ENCODE measurements at places on chromosomes 7 and 10. TPM values are rescaled to one million over a fixed set of nuclear protein-coding genes. Genes with fewer than 3 reads are reported as not detected.

DNA sequence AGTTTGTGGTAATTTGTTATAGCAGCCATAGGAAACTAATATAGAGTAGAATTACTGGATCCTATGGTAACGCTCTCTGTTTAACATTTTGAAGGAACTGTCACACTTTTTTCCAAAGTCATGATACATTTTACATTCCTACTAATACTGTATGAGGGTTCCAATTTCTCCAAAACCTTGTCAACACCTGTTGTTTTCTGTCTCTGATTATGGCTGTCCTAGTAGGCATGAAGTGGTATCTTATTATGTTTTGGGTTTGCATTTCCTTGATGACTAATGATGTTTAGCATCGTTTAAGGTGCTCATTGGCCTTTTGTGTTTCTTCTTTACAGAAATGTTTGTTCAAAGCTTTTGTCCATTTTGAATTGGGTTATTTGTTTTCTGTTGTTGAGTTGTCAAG is 69.6 kb downstream of the VPS50 start:
- no peak for DNase-seq

GRCh38 chr7:101426303-101427011 is 63.8 kb downstream of the COL26A1 start:
- no peak for DNase-seq

- DNase-seq = no peak
Observed at GRCh38 chr10:64219271-64220025, 698.2 kb downstream of the REEP3 start.

GRCh38 chr7:4184653-4185052 is 497.4 kb upstream of the FOXK1 start:
- no peak for DNase-seq

- DNase-seq = no peak
Observed at GRCh38 chr7:42208572-42208971, 28.4 kb downstream of the GLI3 start.

GRCh38 chr10:113228530-113228929 is 278.5 kb downstream of the TCF7L2 start:
- no peak for DNase-seq

GRCh38 chr10:101779544-101780186 is 3.6 kb downstream of the NPM3 start:
- DNase-seq = peak; percentile 87

- DNase-seq = no peak
Observed at GRCh38 chr10:98172495-98172894, 38.0 kb downstream of the R3HCC1L start.

DNA sequence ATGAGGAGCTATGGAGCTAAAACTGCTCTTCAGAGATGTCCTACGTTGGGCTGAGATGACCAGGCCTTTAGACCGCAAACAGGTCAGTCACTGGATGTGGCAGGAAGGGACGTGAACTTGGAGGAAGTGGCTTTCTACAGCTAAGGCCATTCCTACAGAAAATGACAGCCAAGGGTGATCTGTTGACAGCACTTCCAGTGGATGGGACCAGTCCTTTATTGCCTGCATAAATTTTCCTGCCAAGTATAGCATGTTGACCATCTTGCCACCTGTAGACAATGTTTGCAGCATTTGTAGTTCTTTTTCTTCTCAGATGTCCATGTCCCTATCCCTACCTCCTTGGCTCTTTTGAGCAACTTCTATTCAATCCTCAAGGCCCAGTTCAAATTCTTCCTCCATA is 3.4 kb downstream of the LIPM start:
- no peak for DNase-seq

DNA sequence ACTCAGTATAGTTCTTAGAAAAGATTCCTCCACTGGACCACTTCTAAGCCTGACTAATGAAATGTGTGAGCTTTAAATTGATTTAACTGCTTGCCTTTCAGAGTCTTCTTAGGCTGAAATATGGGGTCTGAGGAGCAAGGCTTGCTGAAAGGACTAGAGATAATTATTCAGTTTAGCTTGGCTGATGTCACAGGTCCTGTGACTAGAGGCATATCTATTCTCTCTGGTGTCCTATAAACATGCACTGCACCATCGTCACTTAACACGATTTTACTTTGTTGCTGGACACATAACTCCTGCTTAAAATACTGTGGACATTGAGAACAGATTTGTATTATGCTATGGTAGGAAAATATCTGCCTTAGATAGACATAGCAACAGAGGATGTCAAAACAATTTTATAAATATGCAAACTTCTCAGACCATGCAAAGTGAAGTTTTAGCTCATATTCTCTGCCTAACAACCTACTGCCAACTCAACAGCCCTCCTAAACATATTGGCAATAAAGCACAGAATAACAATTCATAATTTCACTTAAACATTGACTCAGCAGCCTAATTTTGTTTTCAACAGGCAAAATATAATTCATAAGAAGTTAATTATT is 80.2 kb downstream of the RNF133 start:
- no peak for DNase-seq

DNA sequence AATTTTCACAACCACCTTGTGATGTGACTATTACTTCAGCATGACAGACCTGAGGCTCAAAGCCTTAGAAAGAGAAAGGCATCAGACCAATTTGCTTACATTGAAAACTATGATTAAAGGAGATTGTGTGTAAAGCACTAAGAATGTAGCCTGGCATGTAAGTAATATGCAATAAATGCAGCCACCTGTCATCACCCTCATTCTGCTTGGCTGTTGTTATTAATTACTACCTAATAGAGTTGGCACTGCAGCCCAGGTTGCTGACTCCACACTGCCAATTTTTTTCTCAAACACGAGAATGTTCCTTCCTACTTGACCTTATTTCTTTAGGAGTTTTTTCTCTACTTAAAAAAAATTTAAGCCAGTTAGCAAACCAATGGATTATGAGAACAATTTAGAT is 61.2 kb upstream of the NPVF start:
- no peak for DNase-seq

DNA sequence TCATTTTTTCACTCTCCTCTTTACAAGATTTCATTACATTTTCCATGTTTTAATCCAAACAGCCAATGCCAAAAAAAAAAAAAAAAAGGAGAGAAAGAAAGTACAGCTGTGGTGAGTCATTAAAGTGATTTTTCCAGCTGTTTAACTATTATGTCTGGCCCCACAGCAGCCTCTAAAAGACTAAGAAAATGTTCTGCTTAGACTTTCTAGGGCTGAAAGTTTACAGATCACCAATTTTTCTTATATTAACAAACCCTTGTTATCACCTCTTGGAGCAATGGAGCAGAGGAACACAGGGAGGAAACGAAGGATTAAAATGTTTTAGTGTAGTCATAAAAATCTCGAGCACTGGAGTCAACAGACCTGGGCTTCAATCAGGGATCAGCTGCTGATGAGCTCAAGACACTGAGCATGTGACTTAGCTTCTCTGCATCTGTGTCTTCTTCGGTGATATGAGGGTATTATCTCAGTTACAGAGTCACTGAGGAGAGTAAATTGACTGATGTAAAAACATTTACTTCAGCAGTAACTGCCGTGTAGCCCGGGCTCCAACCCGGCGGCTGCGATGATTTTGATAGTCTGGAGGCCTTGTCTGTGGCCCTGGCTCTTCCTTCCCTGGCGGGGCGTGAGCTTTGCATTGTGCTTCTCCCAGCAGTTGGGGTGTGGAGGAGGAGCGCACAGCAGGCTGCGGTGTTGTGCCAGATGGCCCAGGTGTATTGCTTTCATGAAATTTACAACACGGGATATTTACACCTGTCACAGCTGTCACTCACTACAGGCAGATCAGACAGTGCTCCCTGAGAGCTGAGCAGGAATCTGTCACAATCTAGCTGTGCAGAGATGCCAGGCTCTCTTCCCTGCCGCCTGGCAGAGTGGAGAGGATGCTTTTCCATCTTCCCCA is 298.3 kb upstream of the FZD8 start:
- no peak for DNase-seq

GRCh38 chr7:47371733-47372368 is 210.1 kb downstream of the TNS3 start:
- peak; percentile 89 for DNase-seq

GRCh38 chr7:69654849-69655707 is 56.8 kb downstream of the AUTS2 start:
- no peak for DNase-seq

- DNase-seq = no peak
Observed at GRCh38 chr7:87151002-87151728, 1.1 kb upstream of the DMTF1 start.

DNA sequence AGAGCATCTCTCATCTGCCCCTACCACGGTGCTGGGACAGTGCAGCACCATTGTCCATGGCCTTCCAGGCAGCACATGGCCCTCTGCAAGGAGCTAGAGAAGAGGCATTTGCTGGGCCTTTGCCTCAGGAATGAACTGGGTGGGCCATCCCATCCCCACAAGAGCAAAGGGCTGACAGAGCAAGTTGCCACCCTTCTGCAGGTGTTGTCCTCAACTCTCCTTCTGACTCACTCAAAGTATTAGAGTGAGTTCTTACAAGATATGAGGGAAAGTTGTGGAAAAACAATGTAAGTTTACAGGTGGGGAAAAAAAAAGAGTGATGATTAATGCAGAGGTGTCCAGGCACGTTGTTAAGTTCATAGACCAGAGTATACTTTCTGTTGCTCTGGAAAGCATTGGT is 261.2 kb downstream of the SKIDA1 start:
- no peak for DNase-seq

DNA sequence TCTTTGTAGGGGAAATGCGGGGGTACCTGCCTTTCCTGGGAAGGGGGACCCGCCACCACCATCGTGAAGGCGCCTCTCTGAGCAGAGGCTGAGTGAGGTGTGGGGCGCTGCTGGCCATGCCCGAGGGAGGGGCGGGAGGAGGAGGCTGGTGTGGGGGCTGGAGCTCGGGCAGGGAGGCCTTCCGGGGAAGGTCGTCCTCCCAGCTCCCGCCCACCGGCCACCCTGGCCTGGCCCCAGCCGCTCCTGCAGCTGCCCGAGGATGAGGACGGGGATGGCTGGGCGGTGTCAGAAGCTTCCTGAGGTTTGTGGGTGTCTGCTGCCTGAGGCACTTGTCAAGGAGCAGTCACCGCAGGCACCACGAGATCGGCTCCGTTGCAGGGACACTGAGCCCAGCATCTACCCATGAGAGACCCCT is 11.4 kb downstream of the PWWP2B start:
- no peak for DNase-seq

GRCh38 chr10:19920075-19920726 is 104.0 kb downstream of the PLXDC2 start:
- DNase-seq = no peak

- no peak for DNase-seq
Observed at GRCh38 chr7:44955733-44956132, 23.1 kb downstream of the MYO1G start.

- DNase-seq = no peak
Observed at GRCh38 chr7:106568680-106569499, 92.1 kb downstream of the CCDC71L start.

DNA sequence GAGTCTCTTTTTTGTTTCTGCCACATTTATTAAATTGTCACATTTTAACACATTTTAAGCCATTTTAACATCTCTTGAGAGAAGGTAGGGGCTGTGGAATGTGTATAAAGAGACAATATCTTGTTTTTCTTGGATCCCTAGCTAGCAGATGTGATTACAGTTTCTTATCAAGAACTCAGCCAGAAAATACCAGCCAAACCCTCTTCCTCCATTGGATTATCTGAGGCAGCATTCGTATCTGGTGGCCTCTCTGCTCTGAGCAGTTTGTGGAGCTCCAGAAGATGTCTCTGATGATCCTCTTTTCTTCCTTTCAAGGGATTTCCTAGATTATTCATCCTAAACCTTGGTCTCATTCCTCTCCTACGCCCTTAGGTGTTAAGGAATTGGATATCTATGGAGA is 35.3 kb upstream of the PFKFB3 start:
- DNase-seq = no peak

- DNase-seq = no peak
Observed at GRCh38 chr10:92901819-92902251, 53.5 kb downstream of the EXOC6 start.

GRCh38 chr10:84837877-84838276 is 509.5 kb downstream of the CCSER2 start:
- DNase-seq = no peak

- peak; percentile 73 for DNase-seq
Observed at GRCh38 chr7:67377939-67378862, 381.6 kb downstream of the TYW1 start.

GRCh38 chr7:143385891-143386781 is 5.0 kb downstream of the ZYX start:
- no peak for DNase-seq

GRCh38 chr7:14751461-14751860 is 151.1 kb downstream of the DGKB start:
- no peak for DNase-seq

DNA sequence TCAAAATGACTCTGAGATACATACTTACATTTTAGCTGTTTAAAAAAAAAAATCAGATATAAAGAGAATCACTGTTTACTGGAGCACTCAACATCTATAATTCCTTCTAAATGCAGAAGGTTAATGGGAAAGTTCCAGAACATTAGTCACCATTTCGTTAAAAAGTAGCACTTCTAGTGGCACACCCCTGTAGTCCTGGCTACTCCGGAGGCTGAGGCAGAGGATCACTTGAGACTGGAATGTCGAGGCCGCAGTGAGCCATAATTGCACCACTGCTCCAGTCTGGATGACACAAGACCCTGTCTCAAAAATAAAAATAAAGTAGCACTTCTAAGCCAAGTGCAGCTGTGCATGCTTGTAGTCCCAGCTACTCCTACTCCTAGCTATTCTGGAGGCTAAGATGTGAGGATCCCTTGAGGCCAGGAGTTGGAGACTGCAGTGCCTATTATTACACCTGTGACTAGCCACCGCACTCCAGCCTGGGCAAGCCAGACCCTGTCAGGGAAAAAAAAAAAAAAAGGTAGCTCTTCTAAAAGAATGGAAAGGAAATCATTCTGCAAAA is 2.2 kb downstream of the FGFBP3 start:
- no peak for DNase-seq

- no peak for DNase-seq
Observed at GRCh38 chr7:72098807-72099580, 313.1 kb downstream of the CALN1 start.

DNA sequence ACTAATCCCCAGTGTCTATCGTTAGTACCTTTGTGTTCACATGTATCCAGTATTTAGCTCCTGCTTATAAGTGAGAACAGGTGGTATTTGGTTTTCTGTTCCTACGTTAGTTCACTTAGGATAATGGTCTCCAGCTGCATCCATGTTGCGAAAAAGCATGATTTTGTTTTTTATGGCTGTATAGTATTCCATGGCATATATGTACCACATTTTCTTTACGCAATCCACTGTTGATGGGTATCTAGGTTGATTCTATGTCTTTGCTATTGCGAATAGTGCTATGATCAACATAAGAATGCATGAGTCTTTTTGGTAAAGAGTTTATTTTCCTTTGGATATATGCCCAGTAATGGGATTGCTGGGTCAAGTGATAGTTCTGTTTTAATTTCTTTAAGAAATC is 59.1 kb downstream of the CH25H start:
- no peak for DNase-seq

FKBP6 gene
- total RNA-seq = not detected

FAM25C gene
- total RNA-seq = not detected

FASTK gene
- 41.9 TPM for total RNA-seq

LIPM gene
- not detected for total RNA-seq

NKX1-2 gene
- not detected for total RNA-seq

TMEM176A gene
- 441 TPM for total RNA-seq

VAX1 gene
- total RNA-seq = not detected

PDIA4 gene
- total RNA-seq = 333 TPM

ZNRF2 gene
- 18.2 TPM for total RNA-seq

CLRN3 gene
- 18.5 TPM for total RNA-seq

AKR1C8 gene
- 9.6 TPM for total RNA-seq

RAMP3 gene
- total RNA-seq = 23.4 TPM

PNLIPRP1 gene
- total RNA-seq = not detected

WDFY4 gene
- 2.5 TPM for total RNA-seq

All from right lobe of liver (tissue), 6 donors.